ENCODE measurements at places on chromosomes 5 and 9.
A peak's percentile ranks its signal among the peaks of the same experiment; 100 is the strongest.

DNA sequence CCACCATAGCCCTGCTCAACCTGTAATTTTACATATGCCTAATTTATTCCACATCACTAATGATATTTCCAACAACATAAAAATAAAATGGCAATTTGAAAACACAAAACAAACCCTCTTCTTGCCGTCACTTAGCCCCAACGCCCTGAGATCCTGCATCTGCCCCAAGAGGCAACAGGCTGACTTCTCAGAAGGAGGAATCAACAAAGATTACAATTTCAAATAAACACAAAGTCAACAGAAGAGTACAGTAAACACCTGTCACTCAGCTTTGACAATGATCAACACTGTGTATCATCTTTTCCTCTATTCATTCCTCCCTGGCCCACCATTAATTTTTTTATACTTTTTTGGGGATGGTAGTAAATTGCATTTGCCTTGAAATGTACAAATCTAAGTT, 19.8 kb downstream of the EPB41L4B start:
- no peak for DNase-seq

- no peak for DNase-seq
These were observed 4.9 kb upstream of the KIF4B start for GRCh38 chr5:155008669-155009068.

DNA sequence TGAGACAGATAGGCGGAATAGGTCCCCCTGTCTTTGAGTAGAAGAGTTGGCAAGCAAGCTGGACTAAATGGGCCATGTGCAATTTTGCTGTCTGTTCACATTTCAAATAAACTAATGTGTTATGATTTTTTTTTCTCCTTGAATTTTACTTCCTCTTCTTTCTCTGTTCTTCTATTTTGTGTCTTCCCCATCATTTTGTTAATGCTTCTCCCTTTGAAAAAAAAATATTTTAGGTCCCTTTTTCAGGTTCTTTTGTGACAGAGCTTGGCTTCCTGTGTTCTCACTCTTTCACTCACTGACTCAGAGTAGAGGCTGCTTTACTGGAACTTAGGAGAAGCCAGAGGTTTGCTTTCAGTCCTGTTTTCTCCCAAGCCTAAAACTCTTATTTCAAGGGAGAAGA, 48.1 kb downstream of the PTCD2 start:
- DNase-seq: no peak

GRCh38 chr9:7115606-7116005, 357.8 kb downstream of the KDM4C start:
- no peak for DNase-seq

DNA sequence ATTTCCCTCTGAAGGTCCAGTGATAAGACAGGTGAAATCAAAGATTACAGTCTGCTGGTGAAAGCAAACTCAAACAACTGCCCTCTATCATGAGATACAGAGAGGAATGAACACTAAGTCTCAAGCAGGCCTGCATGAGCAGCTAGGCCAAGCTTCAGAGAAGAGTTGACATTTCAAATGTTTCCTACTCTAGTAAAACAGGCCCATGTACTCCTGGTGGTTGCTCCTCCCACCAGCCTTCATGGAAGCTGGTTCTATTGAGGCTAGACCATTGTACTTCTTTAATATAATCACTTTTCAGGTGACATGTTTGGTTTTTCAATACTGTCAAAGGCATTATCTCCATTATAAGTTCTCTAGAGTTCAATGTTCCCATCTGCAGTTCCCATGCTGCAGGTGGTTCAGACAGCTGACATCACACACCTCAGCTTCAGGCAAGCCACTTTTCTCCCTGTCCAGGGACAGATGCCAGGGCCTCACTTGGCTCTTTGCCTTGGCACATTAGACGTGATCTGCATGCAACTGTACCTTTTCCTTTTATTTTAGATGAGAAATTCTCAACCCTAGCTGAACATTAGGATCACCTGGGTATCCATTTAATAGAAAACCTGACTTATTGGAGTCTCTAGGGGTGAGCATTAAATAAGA, 89.8 kb downstream of the PIK3R1 start:
- no peak for DNase-seq

DNA sequence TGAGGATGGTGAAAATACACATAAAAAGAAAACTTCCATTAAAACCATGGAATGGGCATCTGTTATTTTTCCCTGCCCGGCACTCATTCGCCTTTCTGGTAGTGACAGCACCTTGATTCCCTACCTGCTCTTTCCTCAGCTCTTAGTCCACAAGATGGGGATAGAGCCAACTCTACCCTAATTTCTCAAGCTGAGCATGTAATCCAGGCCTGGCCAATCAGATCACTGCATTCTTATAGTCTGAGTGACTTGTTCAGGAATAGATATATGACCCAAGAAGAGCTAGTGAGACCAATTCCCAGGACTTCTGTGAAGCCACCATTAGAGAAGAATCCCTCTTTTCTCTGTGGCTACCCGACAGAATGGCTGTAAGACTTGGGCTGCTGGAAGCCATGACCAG, 58.1 kb downstream of the TSSK1B start:
- no peak for DNase-seq

DNA sequence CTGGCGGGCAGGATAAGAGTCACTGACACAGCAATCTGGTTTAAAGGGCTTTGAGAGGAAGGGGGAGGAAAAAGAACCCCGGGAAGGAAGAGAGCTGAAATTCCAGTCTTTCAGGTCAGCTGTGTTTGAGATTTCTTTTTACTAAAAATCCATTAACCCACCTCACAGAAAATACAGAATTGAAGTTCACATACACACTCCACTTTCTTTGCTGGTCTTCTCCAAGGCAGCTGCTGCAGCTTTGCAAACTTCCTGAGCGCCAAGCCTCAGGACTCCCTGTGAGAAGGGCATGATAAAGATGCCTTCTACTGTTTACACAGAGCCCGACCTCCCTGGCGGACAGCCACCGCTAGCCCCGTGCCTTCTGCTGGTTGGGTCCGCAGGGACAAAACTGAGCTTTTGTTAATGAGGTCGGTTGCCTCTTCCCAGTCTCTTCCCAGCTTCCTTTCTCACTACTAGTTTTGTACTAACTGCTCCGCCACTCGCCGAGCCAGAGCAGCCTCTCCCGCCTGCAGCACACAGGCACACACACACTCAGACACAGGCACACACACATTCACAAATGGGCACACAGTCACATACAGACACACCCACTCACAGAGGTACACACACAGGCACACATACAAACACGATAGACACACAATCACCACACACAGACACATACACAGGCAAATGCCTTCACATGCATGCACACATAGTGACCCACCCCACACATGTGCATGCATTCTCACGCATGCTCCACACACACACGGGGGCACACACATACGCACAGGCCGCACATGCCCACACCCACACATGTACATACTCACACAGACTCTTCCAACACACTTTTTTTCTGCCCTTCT, at the start of gene FREM1:
Gene FREM1 (minus strand): TSS at position 468 of the 845 bp plus-strand sequence. CDS start 41,451 bp downstream, outside the sequence.
- no peak for DNase-seq

DNA sequence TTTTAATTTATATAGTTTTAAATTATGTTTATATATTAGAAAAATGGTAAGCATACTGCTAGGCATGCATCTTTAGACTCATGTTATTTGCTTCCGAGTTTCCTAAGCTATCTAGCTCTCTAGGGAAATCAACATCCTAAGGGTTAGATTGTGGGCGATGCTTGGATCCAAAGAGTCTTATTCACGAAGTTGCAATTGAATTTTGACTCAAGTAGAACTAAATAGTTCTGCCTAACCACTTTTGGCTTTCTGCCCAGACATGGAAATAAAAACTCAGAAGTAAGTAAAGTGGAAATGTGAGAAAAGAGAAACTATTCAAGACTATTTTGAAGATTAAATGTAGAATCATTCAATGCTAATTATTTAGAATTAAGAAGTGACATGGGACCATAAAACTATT, 440.4 kb downstream of the CDH18 start:
- DNase-seq: no peak

- DNase-seq: peak; percentile 66
These were observed 36.0 kb downstream of the SARDH start for GRCh38 chr9:133701981-133702797.

DNA sequence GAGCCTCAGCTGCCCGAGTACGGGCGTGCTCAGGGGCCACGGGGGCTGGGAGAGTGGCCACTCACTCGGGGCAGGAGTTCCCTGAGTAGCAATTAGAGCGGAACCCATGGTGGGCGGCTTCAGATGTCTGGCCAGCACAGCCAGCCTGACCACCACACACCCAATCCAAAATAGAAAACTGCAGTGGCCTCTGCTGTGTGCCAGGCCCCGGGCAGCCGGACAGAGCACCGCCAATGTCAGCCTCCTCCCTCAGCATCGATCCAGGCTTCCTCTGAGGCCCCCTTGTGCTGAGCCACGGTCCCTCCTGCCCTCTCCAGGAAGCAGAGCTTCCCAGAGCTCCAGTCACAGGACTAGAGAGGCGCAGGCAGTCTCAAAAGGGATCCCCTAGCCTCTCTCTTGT, 2.7 kb downstream of the ADAMTS2 start:
- no peak for DNase-seq

DNA sequence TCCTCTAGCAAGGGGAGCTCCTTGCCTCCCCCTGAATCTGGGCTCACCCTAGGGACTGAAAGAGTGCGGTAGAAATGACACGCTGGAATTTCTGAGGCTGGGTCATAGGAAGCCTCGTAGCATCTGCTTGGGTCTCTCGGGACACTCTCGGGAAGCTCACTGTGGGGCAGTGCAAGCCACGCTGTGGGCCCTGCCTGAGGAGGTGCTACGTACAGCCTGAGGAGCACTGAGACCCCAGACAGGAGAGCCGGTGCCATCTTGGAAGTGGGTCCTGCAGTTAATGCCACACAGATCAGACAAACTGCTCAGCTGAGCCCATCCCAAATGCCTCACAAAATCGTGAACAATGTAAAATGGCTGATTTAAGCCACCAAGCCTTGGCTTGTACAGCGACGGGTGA, 1.8 kb downstream of the MRPL36 start:
- DNase-seq: no peak

All from CD4-positive, alpha-beta T cell treated with Interleukin-12 subunit alpha and Interleukin-12 subunit beta, for 1 hour (primary cell).